ENCODE measurements at places on chromosomes 5 and 9.

- DNase-seq: no peak
Measured at GRCh38 chr5:81760521-81760920, 9.6 kb upstream of the SSBP2 start.

- DNase-seq: no peak
Measured at GRCh38 chr9:97981846-97982682, 1.1 kb upstream of the ANP32B start.

- no peak for DNase-seq
Measured at GRCh38 chr5:55140908-55141665, 18.9 kb upstream of the GPX8 start.

DNA sequence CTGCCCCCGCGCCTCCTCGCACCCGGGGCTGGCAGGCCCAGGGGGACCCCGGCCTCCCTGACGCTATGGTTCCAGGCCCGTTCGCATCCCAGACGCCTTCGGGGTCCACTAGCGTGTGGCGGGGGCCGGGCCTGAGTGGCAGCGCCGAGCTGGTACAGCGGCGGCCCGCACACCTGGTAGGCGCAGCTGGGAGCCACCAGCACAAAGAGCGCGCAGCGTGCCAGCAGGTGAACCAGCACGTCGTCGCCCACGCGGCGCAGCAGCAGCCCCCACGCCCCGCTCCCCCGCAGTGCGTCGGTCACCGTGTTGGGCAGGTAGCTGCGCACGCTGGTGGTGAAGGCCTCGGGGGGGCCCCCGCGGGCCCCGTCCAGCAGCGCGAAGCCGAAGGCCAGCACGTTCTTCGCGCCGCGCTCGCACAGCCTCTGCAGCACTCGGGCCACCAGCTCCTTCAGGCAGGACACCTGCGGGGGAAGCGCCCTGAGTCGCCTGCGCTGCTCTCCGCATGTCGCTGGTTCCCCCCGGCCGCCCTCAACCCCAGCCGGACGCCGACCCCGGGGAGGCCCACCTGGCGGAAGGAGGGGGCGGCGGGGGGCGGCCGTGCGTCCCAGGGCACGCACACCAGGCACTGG, 548 bp downstream of the TERT start:
- DNase-seq: no peak

DNA sequence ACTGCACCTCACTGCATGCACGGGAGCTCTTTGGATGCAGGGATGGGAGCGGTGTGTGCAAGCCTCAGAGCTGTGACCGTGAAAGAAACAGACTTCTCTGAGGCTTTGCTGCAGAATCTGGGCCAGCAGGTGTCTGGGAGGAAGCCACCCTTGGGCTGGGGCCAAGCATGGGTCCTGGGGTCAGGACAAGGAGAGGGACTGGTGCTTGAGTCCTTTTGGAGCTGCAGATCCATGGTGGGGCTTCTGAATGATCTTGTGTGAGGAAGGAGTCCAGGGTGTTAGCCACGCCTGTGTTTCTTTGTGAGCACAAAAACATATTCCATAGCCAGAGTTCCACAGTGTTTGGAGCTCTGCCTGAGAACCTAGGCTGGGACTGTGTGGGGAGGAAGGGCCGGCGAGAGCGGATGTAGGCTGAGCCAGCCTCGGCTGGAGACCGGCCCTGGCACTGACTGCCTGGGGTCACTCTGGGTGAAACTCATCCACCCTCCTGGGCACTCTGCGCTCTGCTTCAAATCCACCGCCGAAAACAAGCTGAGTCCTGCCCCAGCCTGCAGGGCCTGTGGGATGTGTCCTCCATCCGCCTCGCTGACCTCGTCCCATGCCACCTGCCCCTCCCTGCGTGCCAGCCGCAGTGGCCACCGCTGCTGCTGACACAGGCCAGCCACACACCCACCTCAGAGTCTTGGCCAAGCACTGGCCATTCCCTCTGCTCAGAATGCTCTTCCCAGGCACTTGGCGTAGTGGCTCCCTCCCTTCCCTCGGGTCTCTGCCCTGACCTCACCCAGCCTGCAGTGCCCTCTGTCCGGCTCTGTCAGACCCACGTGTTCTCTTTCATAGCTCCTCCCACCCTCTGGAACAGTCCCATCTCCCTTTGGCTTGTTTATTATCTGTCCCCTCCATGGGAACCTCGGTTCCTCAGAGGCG, 26.7 kb downstream of the ERGIC1 start:
- no peak for DNase-seq

GRCh38 chr5:54738118-54738972, 220.8 kb downstream of the SNX18 start:
- DNase-seq: no peak

DNA sequence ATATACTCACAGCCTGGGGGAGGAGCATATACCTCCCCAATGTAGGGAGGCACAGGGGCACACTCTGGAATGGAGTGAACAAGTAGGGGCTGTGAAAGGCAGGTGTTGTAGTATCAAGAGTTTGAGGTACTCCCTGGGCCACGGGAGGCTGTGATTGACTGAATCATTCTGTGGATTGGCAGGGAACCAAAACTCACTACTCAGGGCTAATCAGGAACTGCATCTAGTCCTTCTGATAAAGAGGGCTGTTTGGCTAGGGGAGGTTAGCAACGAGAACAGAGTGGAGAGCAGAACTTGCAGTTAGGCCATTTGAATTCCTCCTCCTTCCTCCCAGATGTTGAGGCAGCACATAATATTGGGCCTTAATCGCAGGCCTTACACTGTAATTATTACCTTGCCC, 369.2 kb upstream of the MPDZ start:
- DNase-seq: no peak

GRCh38 chr5:10059980-10060379, 189.7 kb downstream of the ATPSCKMT start:
- DNase-seq: no peak

- no peak for DNase-seq
Measured at GRCh38 chr5:132325691-132326090, 31.5 kb downstream of the SLC22A4 start.

DNA sequence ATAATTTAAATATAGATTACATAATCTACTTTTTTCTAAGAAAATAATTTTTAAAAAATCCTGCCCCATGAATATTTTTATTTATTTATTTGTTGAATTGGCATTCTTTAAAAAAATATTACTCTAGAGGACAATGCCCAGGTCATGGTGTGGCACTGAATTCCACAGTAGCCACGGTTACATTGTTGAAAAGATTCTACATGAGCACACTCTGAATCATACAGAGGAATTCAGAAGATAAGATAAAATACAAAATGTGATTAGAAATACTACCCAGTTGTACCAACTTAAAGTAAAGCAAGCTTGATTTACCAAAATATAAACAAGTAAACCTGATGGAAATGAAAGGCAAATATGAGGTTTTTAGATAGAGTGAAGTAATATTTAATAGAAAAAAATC, 183.7 kb downstream of the HCN1 start:
- DNase-seq: no peak

DNA sequence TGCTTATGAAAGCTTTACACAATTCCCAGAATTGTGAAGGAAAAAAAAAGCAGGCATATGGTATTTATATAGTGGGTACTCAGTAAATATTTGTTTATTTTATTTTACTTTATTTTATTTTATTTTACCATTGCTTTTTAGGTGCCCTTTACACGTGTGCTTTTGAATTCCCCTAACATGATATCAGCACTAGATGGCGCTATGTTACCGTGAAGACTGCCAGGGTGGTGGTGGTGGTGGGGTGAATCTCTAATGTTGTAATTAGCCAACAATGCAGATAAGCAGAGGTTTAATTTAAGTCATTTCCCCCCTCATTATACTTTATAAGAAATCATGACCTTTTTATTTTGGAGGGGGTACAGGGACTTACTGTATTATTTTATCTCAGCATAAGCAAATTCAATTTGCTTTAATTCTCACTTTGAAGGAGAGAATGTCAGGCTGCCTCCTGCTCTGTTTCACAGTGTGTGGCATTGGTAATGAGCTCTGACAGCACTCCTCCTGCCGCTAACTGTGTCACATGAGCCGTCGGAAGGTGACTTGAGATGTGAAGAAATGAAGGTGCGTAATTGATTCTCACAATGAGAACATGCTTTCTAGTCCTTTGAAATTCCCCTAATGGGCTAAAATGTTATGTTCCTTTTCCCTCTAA, 165.6 kb downstream of the YTHDC2 start:
- no peak for DNase-seq

GRCh38 chr5:42592401-42593140, 164.0 kb upstream of the CCDC152 start:
- no peak for DNase-seq

- no peak for DNase-seq
Measured at GRCh38 chr5:437281-437771, 5.7 kb upstream of the EXOC3 start.

GRCh38 chr5:135625486-135625885, 46.7 kb upstream of the CXCL14 start:
- no peak for DNase-seq

DNA sequence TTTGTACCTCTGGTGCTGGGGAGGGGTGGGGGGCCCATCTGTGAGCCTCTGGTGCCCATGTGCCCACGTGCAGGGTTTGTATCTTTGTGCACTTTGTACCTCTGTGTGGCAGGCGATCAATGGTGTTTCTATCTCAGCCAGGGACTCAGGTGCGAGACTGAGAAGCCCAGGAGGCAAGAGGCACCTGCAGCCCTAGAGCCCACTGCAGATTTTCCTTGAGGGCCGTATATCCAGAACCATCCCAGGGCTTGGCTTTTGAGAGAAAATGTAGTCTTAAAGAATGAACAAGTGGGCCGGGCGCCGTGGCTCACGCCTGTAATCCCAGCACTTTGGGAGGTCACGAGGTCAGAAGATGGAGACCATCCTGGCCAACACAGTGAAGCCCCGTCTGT, 52.2 kb upstream of the KCNMB1 start:
- DNase-seq: no peak

- DNase-seq: no peak
Measured at GRCh38 chr5:142905348-142905747, 135.2 kb downstream of the ARHGAP26 start.

DNA sequence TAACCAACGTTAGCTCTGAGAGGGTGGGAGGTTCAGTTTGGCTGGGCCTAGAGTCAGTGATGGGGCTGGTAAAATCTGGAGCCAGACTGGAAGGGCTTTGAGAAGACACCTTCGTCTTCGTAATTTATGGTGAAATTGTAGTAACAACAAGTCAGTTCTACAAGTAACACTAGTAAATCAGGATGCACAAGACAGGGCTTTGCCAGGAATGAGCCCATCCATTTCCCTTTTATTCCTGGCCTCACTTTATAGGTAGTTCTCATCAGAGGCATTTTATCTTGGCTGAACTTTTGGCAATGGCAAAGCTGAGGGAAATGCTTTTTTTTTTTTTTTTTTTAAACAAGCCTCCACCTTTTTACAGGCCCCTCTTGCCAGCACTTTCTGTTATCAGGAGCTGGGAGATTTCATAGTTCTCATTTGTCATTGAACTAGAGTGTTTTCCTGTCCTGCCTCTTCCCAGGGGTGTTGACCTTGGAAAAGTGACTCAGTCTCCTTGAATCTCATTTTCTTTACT, 110.5 kb upstream of the KLF4 start:
- DNase-seq: no peak

GRCh38 chr5:100803397-100803796, 99.7 kb downstream of the ST8SIA4 start:
- no peak for DNase-seq

All from NCI-H187 (cell line).